ENCODE measurements at places on chromosomes 2 and 18. TPM values are rescaled to one million over a fixed set of nuclear protein-coding genes. Genes with fewer than 3 reads are reported as not detected.

- no peak for DNase-seq
These were observed 8.8 kb upstream of the POMC start for GRCh38 chr2:25177211-25177611.

GRCh38 chr2:120764991-120765677 is 29.5 kb downstream of the GLI2 start:
- peak; percentile 64 for DNase-seq

STAM2 gene
- 36.1 TPM for total RNA-seq

IL1F10 gene
- not detected for total RNA-seq

DNA sequence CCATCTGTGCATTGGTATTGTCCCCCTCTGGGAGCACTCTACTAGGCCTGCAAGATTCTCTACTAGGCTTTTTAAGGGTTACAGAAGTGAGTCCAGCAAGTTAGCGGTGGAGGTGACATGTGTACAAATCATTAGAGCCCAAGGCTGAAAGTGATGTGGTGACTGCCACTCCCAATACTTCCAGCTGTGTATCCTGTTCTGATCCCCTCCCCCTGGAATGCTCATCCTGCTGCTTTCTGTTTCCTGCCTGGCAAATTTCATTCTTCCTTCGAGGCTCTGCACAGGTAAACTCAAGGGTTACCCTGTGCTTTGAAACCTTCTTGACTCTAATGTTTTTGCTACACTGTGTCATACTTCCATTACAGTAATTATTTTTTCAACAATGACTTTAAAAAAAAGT is 258.5 kb upstream of the REV1 start:
- no peak for DNase-seq

GRCh38 chr2:216620786-216621185 is 12.4 kb upstream of the IGFBP2 start:
- DNase-seq: peak; percentile 39

- no peak for DNase-seq
These were observed 201.2 kb downstream of the LRP1B start for GRCh38 chr2:141929331-141930252.

DNA sequence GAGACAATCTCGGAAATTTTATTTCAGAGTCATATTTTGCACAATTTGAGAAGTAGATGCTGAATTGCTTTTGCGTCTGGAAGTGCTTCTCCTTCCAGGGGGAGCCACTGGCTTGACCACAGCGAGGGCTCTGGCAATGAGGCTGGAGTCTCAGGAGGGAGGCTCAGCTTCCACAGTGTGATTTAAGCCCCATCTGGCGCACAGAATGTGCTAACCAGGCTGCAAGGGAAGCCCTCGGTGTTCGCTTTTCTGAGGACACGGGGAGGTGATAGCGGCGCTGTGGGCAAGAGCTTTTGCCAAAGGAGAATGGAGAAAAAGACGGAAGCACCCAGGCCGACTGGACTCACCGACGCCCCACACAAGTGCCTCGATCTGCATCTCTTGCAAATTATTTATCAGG is 52.4 kb downstream of the ADI1 start:
- no peak for DNase-seq

ACSL3 gene
- 46.1 TPM for total RNA-seq

GRCh38 chr2:18117592-18117991 is 239.1 kb downstream of the KCNS3 start:
- DNase-seq: no peak

DNA sequence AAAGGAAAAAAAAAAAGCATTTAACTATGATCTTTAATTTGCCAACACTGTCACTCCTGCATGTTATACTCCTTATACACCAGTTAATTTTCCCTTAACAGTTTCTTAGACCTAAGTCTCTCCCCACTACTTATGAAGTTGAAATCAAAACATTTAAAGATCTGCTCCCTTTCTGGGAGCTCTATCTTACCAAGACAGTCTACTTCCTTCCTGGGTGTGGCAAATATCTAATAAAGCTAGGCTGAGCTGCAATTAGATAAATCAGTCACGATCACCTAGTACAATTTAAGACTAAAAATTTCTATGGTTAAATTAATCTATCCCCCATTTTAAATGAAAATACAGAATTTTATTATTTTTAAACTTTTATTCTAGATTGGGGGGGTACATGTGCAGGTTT is 33.4 kb downstream of the PUM2 start:
- DNase-seq: no peak

- DNase-seq: peak; percentile 68
These were observed at the start of gene ICA1L for GRCh38 chr2:202871300-202872141. Gene ICA1L, minus strand, starts transcription at chr2:202871766. Its CDS starts 42,757 bp downstream, at chr2:202829009.

GRCh38 chr2:217736776-217737550 is 265.8 kb downstream of the TNS1 start:
- DNase-seq: no peak

DSEL gene
- 4.0 TPM for total RNA-seq

GRCh38 chr2:151165105-151165684 is 96.5 kb downstream of the RBM43 start:
- DNase-seq: no peak

- no peak for DNase-seq
These were observed 741.2 kb upstream of the FAM98A start for GRCh38 chr2:34340307-34340706.

GKN2 gene
- total RNA-seq: not detected

NLRC4 gene
- total RNA-seq: 0.47 TPM

DNA sequence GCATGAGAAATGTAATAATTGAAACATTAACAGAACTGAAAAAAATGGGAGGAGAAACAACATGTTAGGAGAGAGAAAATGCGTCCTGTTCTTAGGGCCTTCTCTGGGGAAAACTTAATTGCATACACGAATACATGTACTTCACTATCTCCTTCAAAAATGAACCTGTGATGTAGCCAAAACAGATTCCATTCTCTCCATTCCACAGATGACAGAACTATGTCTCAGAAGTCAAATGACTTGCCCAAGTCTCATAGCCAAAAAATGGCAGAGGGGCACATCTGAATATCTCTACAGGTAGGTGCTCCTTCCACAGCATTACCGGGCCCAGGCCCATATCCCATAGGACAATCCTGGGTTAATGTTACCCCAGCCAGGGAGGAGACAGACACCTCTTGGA is 3.9 kb upstream of the DCTN1 start:
- no peak for DNase-seq
